MG63 (cell line): ENCODE measurements at places on chromosomes 16 and 17.

GRCh38 chr17:30926516-30926915, 4.8 kb downstream of the ADAP2 start:
- peak; percentile 15 for DNase-seq

DNA sequence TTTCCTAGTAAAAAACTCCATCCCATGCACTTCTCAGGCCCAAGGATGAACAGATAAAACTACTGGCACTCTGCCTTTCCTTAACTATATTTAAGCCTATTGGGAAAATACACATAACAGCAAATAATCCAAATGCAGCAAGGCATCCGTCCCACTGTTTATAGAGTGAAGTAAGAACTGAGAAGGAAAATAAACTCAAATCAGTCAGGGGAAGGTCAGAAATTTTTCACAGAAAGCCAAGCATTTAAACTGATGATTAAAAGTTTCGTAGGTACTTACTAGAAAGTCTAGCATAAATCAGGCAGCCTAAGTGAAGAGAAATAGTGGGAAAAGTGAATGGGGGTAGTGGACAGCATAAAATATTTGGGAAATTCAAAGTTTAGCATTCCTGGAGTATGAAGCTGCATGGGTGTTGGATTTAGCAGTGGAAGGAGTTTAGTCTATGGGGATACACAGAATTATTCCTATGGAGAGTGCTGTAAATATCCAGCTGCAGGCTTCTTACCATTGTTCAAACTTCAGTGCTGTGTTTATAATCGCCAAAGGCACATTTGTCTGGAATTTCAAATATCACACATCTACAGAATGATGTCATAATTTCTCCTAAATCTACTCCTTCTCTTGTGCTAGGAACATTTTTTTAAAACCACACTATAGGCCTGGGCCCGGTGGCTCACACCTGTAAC, 1131.0 kb upstream of the GOT2 start:
- no peak for DNase-seq

DNA sequence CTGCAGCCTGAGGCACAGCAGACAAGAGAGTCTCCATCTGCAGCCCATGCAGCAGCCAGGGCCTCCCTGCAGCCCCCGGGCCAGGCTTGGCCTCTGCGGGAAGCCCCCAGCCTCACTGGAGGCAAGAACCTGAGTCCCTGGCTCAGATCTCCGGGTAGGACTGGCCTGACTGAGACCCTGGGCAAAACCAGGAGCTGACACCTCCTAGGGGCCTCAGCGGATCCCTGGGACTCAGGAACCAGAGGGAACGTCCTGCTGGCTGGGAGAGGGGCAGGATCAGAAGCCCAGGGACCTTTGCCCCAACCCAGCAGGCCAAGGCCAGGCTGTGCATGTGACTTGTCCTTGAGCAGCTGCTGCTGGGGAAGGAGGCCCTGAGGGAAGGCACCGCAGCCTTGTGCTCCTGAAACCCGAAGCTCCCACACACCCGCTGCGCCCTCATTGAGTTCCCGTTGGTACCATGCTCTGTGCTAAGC, 1.7 kb upstream of the PRSS21 start:
- no peak for DNase-seq

DNA sequence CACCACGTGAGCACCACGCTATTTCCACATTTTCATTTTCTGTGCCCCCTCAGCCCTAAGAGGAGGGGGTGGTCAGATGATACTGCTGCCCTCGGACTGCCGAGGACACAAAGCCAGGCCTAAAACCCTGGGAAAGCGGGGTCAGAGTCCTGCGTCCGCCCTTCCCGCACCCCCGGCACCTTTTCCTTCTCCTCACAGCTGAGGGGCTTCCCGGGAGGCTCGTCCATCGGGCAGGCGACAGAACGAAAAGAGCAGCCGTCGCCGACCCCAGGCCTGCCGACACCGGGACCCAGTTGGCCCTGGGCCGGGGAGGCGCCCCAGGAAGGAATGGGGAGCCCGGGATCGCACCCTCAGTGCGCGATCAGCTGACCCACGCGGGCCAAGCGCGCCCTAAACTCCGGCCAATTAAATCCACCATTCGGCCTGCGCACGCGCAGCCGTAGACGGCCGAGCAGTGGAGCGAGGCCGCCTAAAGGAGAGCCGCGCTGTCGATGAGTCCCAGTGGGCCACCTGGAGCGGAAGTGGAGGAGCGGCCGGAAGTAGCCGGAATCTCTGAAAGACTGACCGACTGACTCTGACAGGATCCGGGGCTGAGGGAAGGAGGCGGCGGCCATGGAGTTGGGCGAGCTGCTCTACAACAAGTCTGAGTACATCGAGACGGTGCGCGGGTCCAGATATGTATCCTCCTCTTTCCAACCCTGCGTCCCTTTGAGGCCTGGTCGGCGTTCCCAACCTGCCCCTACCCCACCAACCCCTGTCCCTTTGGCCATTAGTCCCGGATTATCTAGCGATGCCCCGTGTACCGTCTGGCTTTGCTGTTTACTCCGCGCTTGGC, at the start of the genes DCTN5 and PALB2:
DCTN5 (plus strand) TSS at position 536 of the 835 bp plus-strand sequence; CDS start at position 613, 77 bp downstream.
PALB2 (minus strand) TSS at position 380 of the 835 bp plus-strand sequence; CDS start at position 227, 153 bp downstream.
- peak; percentile 97 for DNase-seq

GRCh38 chr17:784143-784542, 2.0 kb downstream of the MRM3 start:
- DNase-seq, result no peak

DNA sequence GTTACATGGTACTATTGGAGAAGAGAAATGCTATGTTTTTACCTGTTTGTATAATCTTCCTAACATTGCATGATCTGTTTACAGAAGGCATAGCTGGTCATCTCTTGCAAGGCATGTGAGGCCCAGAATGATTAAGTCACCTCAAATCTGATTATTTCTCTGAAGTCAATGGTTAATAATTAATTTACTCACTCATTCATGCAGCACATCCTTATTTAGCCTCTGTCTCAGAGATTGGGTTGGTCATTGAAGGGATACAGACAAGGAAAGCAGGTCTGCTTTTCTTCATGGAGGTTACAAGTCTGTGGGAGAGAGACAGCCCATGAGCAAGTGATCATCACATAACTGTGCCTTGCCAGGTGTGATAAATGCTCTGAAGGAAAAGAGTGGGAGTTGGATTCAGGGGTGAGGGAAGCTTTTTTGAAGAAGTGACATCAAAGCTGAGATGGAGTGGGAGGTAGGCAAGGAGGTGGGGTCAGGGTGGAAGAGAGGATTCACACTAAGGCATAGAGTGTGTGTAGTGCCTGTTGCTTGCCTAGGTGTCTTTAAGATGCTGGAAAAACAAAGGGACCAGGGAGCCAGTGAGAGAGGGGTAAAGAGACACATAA, 16.3 kb upstream of the RBFOX1 start:
- DNase-seq, result no peak

- no peak for DNase-seq
Measured at GRCh38 chr17:27766438-27766837, 33.9 kb downstream of the NOS2 start.

- no peak for DNase-seq
Measured at GRCh38 chr16:74020095-74020670, 276.4 kb upstream of the PSMD7 start.

GRCh38 chr16:66043326-66043725, 323.2 kb upstream of the CDH5 start:
- DNase-seq, result no peak

- peak; percentile 85 for DNase-seq
Measured at GRCh38 chr17:61495161-61495857, 43.1 kb downstream of the TBX4 start.

DNA sequence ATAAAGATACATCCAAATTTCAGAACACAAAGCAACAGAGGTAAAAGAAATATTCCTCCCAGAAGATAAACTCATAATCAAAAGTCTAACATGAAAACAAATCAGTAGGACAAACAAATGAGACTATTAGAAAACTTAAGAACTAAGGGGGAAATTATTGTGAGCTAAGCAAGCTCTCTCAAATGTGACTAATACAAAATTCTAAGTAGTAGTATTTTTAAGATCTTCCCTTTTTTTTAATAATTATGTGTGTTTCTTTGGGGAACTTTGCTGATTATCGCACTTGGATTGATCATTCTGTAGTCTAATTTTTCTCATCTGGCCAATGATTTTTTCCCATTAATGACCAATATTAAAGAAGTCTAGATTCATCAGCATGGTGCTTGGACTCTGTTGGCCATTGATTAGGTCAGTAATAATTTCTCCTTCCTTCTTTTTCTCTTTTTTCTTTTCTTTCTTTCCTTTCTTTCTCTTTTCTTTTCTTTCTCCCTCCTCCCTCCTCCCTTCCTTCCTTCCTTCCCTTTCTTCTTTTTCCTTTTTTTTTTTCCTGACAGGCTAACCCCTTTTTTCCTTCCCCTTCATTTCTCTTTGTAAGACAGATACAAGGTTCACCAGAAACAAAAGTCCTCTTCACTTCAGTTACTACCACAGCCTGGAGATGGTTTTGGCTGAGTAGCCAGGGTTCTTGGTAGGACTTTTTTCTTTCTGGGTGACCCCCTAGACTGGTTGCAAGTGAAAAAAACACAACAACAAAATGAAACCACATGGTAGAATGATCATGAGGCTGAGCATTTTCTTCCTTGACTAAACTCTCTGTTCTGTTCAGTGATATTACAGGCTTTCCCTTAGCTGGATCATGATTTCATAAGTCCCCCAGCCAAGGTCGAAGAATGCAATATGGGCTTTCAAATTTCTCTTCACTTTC, 2.9 kb upstream of the ABCA6 start:
- no peak for DNase-seq

GRCh38 chr17:34502426-34502825, 77.0 kb upstream of the TMEM132E start:
- DNase-seq, result no peak

DNA sequence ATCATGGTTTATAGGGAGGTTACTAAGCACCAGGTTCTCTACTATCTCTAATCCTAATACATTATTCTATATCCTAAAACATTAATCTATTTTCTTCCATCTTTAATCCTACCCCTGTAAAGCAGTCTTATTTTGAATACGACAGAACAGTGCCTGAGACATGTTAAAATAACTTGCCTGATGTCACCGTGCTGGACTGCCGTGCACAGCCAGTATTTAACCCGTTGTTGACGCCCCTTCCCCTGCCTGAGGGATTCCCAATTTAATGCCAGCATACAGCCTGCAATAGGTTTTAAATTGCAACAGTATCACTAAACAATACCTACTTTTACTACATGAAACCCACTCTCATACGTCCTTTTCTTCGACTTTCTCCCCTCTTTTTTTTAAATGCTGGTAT, 133.3 kb downstream of the PARN start:
- no peak for DNase-seq

GRCh38 chr17:19361944-19362276, 613 bp downstream of the B9D1 start:
- no peak for DNase-seq
